ENCODE measurements at places on chromosomes 2 and 18.

GRCh38 chr2:126663184-126663963, 7.4 kb downstream of the GYPC start:
- DNase-seq, result no peak

- no peak for DNase-seq
Observed at GRCh38 chr2:64487256-64488049, 33.5 kb downstream of the LGALSL start.

DNA sequence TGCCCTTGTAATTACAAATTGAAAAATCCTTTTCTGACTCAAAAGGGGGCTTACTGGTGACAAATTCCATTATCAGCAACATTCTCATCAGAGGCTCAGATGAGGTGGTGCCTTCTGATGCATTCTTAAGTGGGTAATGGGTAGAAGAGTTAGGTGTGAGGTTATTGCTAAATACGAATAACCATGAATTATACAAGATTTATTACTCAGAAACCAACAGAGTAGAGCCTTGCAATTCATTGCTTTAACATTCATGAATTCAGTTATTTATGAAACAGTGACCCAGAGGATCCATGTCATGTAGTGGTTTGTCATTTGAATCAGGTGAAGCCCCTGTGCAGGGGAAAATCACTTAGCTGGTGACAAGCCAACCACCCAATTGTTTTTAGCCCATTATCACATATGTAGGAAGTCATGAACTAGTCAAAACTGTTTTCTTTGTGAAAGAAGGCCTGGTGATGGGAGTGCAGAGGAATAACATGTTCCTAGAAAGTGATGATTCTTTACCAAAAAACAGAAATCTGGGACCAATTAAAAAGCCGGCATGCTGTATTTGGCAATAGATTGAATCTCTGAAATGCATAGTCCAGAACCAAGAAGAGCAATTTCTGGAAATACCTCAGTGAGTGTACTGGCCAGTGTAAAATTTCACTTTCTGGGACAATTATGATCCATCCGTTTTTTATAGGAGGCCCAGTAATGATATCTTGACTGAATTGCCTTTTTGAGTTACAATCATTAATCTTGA, 70.2 kb downstream of the CRIM1 start:
- no peak for DNase-seq

DNA sequence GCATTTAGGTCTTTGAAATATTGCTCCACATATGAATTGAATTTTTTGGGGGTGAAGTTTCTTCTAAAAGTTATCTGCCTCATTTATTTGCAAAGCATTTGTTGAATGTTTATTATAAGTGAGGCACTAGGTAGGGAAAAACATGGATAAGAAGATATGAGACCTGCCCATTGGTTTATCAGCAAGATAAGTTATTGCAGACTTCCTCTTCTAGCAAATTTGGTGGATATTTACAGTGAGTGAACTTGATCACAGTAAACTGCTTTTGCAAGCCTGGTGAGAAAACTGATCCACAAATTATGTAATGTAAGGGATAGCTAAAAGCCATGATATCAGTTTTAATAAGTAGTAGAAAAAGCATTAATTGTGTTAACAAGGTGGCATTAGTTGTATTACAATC, 364.8 kb downstream of the SOCS6 start:
- DNase-seq, result no peak

GRCh38 chr2:67717692-67718091, 320.6 kb downstream of the ETAA1 start:
- no peak for DNase-seq

- DNase-seq, result no peak
Observed at GRCh38 chr2:105473011-105473410, 74.2 kb upstream of the FHL2 start.

GRCh38 chr2:219149667-219150066, 10.9 kb downstream of the NHEJ1 start:
- no peak for DNase-seq

- no peak for DNase-seq
Observed at GRCh38 chr2:156339865-156340264, 7.3 kb upstream of the NR4A2 start.

GRCh38 chr2:101344137-101344536, 35.6 kb upstream of the RNF149 start:
- DNase-seq, result no peak

- DNase-seq, result no peak
Observed at GRCh38 chr2:143682436-143683055, 553.3 kb downstream of the ARHGAP15 start.

- DNase-seq, result no peak
Observed at GRCh38 chr2:37890893-37891495, 34.1 kb upstream of the RMDN2 start.

DNA sequence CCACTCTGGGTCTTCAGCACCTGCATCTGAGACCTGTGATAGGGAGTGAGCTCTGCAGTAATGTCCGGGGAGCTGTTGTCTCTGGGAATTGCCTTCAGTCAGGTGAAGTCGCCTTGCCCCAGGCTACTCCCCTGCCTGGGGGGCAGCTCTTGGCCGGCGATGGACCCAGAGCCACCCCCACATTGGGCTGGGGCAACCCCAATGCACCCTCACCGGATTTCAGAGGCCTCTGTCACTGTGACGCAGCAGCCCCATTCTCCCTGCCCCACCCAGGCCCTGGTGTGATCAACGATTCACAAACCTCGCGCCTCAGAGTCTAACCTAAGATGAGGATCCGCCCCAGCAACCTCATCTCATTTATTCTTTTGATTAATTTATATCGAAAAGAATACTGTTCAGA, 303.6 kb downstream of the NDUFA10 start:
- no peak for DNase-seq

GRCh38 chr2:239114616-239115265, 266.9 kb downstream of the TWIST2 start:
- DNase-seq, result no peak

- no peak for DNase-seq
Observed at GRCh38 chr2:17976871-17977746, 98.6 kb downstream of the KCNS3 start.

DNA sequence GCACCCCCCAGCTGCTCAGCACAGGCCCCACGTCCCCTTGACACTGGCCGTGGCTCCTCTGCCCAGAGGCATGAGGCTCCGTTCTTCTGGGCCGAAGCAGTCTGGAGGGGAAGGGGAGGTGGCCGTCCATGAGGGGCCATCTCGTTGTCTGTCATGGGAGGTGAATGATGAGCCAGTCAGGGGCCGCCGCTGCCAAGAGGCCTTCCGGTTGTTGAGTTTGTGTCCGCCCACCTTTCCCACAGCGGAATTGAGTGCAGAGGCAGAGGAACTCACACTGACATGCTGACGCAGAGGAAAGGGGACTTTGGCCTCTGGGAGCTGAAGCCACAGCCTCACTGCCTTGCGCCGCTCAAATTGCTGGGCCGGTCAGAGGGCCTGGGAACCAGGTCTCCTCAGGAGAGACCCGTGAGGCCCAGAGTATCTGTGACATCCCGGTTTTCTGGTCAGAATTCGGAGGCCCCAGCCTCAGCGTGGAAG, 268.4 kb downstream of the ATAD2B start:
- DNase-seq, result no peak

- DNase-seq, result no peak
Observed at GRCh38 chr2:62740221-62740620, 34.7 kb downstream of the EHBP1 start.

DNA sequence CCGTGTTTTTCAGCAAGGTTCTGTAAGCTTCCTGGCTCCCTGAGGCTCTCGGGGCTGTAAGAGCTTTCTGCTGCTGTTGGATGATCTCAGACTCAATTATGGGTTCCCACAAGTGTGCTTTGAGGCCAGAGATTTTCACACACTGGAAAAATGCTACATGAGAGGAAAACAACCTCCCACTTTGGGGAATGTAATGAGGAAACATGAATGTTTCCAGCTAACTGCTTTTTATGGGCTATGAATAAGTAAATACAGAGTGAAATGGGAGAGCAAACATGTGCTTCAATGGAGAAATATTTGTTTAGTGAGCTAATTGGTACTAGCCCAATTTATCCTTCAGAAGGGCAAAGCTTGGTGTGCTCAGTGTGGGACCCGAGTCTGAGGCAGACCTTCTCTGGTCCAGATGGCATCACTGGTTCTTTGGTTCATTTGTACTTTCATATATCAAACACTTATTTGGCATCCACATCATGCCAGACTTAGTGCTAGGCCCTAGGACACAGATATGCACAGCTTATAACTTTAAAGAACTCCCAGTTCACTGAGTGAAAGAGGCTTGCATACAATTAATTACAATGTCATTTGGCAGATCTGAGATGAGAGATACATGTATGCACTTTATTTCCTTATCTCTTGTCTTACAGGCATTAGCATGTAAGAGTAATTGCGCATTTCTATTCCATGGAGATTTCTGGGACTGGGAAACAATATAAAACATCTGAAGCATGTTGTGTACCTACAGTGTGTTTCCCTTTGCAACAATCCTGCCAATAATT, 248.8 kb downstream of the RDH14 start:
- DNase-seq, result peak; percentile 61

GRCh38 chr2:58494071-58494501, 253.0 kb upstream of the FANCL start:
- no peak for DNase-seq

DNA sequence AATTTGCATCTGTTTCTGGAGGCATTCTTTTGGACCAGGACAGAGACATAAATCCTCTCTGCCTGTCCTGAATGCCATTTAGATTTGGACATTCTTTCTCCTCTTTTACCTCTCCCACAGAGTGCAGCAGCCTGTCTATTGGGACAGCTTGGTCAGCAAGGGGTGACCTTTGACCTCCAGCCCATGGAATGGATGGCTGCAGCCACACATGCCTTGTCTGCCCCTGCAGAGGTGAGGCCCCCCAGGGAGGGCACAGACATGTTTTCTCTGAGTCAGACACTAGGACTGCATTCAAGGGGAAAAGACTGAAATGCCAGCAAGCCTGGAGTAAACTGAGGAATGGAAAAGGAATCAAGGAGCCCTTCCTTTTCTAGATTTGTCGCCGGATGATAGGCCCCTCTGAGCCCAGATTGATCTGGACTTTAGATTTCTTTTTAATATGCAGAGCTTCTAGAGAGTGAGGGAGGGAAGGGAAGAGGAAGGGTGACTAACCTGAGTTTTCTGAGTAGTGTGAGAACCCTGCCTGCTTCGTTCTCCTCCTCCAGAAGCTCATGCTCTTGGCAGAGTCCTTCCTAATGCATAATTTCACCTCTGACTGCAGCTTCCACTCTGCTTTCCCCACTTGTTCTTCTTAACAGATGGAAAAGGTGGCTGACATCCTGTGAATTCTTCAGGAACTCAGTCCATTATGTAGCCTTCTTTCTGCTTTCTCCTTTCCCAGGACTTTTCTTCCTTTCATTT, 16.1 kb upstream of the TTLL4 start:
- no peak for DNase-seq

- DNase-seq, result no peak
Observed at GRCh38 chr2:145909766-145910165, 1389.8 kb upstream of the ZEB2 start.

GRCh38 chr2:85709401-85709811, 15.2 kb downstream of the GNLY start:
- no peak for DNase-seq

GRCh38 chr2:189444322-189444721, 3.0 kb downstream of the WDR75 start:
- no peak for DNase-seq

GRCh38 chr2:26651470-26651771, 10.3 kb upstream of the CIB4 start:
- DNase-seq, result no peak

DNA sequence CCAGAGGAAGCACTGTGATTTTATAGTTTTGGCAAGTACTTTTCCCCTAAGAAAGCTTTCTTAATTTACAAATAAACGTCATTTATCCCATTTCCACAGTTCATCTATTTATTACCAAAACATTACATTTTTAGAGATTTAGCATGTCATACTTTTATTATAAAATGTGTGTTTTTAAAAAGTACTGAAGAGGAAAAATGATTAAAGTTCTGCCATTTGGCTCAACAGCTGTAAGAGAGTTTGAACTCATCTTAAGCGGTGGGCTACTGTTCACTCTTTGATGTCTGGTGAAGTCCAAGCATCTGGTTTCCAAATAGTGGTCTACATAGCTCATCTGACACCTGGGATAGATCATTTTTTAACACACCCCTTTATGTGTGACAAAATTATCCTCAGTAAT, 51.3 kb upstream of the TANC1 start:
- DNase-seq, result no peak

- no peak for DNase-seq
Observed at GRCh38 chr2:158890296-158890905, 78.0 kb upstream of the TANC1 start.

DNA sequence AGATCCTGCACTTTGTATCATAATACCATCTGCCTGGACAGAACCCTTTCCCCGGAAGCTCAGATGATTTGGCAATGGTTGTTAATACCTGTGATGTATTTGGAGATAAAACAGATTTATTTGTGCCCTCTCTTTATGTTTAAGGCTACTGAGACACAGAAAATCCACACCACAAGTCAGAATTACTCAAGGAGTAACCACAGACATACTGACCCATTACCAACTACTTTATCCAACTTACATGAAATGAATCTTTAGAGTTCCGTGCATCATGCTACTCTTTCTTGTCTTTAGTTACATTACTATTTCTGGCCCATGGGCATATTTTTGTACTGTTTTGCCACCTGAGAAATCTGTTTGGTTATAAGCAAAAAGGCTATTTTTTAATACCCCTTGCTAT, 384.0 kb downstream of the STK39 start:
- no peak for DNase-seq

GRCh38 chr2:189933041-189933440, 129.5 kb downstream of the MSTN start:
- no peak for DNase-seq

DNA sequence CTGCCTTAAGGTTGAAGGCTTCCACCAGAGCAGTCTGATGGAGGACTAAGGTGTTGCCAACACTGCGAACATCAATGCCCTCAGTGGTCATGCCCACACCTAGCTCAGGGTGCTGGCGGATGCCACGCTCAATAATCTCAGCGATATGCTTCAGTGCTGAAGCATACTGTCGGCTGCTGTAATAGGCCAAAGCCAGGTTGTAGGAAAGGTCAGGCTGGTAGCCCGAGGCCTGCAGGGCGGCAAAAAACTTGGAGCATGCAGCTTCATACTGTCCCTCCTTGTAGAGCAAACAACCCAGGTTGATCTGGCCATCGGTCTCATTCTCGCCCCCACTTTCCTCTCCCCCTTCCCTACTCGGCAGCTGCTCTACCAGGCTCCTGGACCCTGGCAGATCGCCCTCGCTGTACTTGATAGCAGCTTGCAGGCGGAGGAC, 159.4 kb downstream of the AGPS start:
- peak; percentile 44 for DNase-seq

GRCh38 chr2:5877360-5877759, 185.2 kb downstream of the SOX11 start:
- no peak for DNase-seq

GRCh38 chr2:35416391-35417140, 939.0 kb upstream of the CRIM1 start:
- DNase-seq, result no peak

DNA sequence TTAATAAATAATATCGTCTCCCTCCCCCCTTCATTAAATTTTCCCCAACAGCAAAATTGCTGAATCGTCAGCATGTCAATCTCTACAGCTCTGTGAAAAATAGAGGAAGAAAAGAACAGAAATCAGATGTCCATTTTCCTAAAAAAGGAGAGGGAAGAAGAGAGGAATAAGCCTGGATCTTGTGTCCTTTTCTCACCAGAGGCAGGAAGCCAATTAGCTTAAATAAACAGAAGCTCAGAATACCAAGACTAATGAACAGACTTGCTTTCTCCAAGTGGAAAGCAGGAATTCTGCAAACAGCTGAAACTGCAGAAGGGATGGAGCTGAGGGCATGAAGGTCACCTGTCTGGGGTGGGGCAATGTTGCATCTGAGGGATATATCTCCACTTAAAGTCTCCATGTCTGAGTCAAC, 265.7 kb downstream of the CCDC85A start:
- DNase-seq, result no peak

All from LNCaP clone FGC (cell line).